ENCODE measurements at places on chromosomes 4 and X.

DNA sequence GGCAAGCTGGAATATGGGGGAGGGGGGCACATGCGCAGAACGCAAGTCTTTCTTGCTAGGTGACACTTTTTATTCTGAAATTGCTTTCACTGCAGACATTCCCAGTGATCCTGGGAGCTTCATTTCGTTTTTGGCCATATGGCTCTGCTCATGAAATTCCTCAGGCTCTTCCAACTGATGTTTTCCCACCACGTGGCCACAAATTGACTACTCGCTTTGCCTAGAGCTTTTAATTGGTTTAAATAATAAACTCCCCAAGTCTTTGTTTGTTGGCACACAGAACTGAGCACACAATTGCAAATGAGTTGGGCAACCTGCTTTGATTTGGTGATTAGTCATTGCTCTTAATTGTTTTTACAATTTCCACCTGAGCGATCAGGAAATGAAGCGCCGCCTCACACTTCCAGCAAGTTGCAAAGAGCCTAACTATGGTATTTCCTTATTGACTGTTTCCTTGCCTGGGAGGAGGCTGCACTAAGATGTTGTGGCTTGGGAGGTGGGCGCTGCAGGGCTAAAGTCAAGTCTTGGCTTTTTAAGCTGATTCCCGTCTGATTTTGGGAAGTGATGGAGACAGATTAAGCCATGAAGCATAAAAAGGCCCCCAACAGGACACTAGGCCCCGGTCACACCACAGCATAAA, 282.5 kb downstream of the ZIC3 start:
- no peak for DNase-seq

GRCh38 chr4:109684727-109685126, 18.5 kb downstream of the CASP6 start:
- DNase-seq: no peak

GRCh38 chrX:148541584-148541940, 41.1 kb downstream of the AFF2 start:
- DNase-seq: no peak

DNA sequence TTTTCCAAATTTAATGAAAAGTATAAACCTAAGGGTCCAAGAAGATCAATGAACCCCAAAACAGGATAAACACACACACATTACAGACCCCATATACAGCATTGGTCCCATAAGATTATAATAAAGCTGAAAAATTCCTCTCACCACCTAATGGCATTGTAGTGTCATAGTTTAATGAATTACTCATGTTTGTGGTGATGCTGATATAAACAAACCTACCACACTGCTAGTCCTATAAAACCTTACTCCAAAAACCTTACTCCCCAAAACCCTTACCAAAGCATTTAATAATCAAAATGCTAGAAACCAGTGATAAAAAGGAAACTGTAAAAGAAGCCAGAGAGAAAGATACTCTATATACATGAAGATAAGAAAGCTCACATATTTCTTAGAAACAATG, 148.1 kb upstream of the SH3RF1 start:
- no peak for DNase-seq

DNA sequence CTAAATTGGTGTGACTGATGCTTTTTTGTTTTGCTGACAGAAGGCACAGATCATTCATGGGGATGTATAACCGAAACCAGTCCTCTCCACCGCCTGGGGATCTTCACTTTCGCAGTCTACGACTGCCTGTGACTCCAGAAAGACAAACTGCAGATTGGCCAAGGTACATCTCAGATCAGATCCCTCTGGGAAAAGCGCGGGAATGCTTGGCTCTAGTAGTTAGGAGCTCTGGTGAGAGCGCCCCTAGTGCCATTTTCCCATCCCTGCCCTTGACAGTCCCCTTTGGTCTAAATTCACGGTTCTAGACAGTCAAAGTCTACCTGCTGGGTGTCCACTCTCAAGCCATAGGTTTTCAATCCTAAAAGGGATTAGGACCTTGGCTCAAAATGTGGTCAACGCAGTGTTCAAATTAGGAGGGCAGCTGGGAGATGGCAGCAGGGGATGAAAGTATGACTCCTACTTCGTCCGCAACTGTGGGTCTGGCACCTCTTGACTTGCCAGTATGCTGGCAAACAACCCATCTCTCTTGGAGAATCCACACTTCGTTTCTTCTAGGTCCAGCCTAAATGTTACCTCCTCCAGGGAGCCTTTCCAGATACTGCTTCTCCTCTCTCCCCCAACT, 6.9 kb upstream of the HAND2 start:
- DNase-seq: no peak

All from Right ventricle myocardium superior (tissue), 1 donor.